Activated T-helper 17 cell treated with anti-CD3 and anti-CD28 coated beads, Interleukin-2, amount 50 U/mL, for 72 hours (primary cell): ENCODE measurements at places on chromosomes 5 and 9.
A peak's percentile ranks its signal among the peaks of the same experiment; 100 is the strongest.

GRCh38 chr5:108101130-108101529 is 280.8 kb downstream of the FBXL17 start:
- ATAC-seq: no peak

GRCh38 chr5:143188692-143189091 is 214.8 kb downstream of the NR3C1 start:
- peak; percentile 66 for ATAC-seq

- peak; percentile 42 for ATAC-seq
Observed at GRCh38 chr5:159764283-159765134, 151.8 kb upstream of the ADRA1B start.

DNA sequence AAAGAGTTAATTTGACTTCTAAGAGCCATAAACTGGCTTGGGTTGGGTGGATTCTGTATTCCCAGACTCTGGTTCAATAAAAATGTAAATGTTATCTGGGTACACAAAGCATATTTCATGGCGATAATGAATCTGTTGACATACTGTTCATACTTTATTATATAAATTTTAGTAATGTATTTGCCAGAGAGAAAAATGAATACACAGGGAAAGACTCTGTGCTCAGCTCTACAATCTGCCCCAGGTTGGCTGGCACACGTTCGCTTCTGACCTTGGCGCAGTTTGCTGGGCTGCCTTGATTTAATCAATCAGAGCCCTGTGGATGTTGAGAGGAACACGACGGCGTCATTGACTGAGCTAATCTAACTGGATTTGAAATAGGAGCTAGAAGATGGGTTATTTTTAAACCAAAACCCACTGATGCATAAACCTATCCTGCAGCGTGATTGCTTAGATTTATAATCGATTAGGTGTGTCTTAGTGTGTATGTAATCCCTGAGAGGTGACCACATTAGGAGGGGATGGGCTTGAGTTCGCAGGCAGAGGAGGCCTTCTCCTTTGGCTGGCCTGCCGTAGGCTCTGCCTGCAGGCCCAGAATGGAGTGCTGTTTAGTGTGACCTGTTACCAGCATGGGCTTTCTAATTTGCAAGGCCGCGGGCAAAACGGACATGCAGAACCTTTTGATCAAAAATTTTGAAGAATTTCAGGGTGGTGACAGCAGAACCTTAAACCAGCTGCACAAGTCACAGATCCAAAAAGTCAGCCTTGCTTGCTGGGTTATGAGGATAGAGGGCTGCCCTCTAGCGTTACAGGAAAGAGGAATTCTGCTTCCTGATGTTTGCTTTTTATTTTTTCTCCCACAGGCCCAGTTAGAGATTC is 3.9 kb upstream of the ADCY2 start:
- no peak for ATAC-seq

DNA sequence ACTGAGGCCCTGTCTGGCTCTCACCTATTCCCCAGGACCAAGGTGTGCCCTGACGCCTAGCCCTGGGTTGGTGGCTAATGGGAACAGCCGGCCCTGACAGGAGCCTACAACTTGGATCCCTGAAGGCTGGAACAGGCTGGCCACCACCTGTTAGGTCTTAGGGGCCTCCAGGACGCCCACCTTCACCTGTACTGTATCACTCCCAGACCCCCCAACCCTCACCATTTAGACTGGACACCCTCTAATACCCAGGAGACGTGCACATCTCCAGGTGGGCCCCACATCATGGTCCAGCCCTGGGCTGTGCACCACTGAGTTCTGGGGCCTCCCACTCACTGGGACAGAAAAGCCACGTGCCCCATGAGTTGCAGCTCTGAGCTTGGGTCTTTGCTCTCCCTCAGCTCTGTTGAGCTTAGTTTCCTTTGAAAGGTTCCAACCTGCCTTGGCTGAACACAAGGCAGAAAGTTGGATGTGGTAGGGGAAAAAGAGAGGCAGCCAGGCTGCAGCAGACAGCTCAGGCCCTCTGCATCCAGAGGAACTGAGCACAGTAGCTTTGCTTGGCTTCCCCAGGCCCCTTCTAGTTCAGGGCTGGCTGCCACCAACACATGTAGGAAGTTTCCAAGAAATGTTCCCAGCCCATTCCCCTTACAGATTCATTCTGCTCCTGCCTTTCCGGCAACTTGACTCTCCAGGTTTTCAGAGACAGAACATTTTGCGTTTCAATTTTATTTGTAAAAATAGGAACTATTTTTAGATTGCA is 116.8 kb upstream of the TBC1D2 start:
- ATAC-seq: no peak

GRCh38 chr9:33164138-33164809 is 2.9 kb downstream of the B4GALT1 start:
- no peak for ATAC-seq

- no peak for ATAC-seq
Observed at GRCh38 chr5:108531367-108532128, 149.7 kb upstream of the FBXL17 start.

DNA sequence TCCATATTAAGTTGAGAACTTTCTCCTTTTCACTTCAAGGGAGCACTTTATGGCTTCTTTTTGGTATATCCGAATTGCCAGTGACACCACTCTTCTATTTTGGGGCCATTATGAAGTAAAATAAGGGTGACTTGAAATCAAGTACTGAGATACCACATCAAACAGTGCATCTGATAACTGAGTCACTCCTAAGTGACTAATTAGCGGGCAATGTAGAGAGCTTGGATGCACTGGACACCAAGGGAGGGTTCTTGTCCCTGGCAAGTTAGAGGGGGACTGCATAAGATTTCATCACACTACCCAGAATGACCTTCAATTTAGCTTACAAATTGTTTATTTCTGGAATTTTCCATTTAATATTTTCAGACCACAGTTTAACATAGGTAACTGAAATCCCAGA is 813.9 kb upstream of the CDH10 start:
- peak; percentile 73 for ATAC-seq

DNA sequence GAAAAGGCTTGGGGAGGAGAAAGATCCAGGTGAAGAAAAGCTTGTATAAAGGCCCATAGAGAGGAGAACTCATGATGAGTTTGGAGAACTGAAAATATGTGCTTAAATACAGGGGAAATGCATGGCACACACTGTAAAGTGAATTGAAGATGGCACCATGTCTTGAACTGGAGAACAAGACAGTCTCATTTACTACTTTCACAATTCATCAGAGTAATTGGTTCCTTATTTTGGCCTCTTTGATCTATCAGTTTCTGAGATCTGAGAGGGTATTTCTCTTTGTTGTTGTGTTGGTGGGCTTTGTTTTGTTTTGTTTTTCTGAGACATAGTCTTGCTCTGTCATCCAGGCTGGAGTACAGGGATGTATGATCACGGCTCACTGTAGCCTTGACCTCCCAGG is 98.2 kb downstream of the CEMIP2 start:
- ATAC-seq: no peak

GRCh38 chr9:135221951-135222631 is 134.6 kb downstream of the OLFM1 start:
- ATAC-seq: no peak

- ATAC-seq: no peak
Observed at GRCh38 chr5:76209297-76209696, 126.1 kb downstream of the SV2C start.

GRCh38 chr9:98839724-98840123 is 32.3 kb downstream of the GALNT12 start:
- ATAC-seq: no peak

- ATAC-seq: no peak
Observed at GRCh38 chr9:126793686-126794417, 11.0 kb upstream of the ZBTB43 start.

DNA sequence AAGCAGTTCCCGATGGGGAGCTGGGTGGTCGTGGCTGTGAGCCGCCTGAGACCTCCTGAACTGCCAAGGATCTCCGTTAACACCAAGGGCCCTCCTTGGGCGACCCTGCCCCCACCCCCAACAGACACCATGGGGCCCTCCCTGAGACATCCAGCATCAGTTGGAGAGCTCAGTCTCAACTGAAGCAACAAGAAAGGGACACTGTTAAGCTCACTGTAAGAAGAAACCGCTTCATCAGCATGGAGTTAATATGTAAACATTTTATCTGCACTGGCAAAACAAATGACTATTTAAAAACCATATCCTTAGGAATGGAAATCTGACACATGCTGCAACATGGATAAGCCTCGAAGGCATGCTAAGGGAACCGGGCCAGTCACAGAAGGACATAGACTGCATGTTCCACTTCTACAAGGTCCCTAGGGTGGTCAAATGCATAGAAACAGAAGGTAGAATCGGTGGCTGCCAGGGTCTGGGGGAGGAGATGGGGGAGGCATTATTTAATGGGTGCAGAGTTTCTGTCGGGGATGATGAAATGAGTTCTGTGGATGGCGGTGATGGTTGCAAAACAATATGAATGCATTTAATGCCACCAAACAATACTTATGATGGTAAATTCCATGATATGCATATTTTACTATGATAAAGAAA is 47.4 kb downstream of the ROR2 start:
- ATAC-seq: no peak

DNA sequence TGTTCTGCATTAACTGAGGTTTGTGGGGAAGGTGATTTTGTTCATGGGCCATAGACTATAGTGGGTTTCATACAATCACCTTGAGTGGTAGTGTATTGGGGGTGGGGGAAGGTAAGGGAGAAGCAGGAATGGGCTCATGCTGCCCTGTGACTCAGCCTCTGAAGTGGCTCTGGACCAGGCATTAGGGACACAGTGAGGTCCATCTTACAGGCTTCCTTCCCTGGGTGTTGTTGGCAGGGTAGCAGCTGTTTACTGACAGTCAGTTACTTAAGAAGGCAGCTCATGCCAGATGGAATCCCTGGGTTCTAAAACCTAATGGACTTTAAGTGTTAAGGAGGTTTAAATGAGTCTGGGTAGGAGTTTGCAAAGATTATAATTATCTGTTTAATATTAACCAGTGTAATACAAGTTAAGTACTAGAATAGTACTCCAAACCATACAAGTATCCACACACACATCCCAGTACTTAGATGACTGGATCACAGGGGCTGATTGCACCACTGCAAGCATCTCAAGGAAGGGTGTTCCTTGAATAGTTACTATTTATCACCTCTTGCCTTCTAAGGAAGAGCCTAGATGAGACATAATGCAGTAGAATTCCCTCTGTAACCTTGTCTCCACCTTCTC is 59.3 kb downstream of the CAST start:
- no peak for ATAC-seq
